ENCODE measurements at places on chromosomes 2 and 18.
A peak's percentile ranks its signal among the peaks of the same experiment; 100 is the strongest.

- DNase-seq: no peak
Observed at GRCh38 chr18:11902522-11903292, 5.4 kb downstream of the MPPE1 start.

GRCh38 chr2:159155320-159155719 lies 131.2 kb downstream of the WDSUB1 start:
- no peak for DNase-seq

DNA sequence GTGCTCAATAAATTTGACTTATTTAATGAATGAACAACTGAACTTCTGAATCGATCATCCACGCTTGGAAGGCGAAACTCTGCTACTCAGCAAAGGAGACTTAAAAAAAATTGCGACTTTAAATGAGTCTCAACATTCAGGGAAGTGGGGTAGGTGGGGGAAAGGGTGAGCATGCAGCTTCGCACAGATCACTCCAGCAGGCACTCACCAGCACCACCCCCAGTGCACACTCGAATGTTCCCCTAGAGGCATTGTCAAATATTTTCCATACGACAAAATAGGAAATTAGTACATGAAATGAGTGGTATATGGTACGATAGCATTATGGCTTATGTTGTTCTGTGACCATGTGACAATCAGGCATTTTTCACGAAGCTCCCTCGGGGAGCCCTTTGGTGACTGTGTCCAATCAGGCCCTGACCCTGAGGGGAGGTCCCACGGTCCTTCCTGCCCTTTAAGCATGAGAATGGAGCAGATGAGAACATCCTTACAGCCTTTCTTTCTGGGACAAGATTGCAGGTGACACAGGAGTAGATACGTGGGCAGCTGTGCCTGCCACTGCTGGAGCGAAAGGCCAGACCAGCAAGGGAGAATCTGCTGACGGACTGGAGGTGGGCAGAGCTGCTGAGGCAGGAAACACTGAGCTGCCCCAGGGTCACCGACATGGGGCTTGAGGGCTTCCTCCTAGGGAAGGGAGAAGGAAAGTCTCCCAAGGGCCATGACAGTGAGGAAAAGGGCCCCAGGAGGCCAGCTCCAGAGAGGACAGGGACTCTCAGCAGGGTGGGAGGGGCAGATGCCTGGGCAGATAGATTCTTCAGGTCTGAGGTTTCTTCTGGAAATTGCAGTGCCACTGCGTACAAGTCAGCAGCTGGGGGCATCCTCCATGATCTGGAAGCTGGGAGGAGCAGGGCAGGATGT lies 101.3 kb upstream of the ID2 start:
- DNase-seq: no peak

DNA sequence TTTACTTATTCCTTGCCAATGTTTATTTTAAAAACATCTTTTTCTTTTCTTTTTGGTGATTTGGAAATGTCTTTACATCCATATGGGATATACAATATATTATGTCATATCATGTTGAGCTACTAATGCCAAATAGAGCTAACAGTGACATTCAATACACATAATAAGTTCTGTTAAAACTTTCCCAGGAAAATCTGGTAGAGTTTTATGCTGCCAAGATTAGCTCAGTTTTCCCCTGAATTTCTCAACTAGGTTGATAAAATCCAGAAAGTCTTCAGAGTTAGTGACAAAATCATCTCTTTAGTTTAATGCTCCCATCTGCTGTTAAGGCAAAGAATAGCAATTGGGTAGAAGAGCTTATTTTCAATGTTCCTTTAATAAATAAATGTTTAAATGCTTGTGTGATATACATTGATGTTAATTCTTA lies 9.9 kb downstream of the COL3A1 start:
- DNase-seq: no peak

DNA sequence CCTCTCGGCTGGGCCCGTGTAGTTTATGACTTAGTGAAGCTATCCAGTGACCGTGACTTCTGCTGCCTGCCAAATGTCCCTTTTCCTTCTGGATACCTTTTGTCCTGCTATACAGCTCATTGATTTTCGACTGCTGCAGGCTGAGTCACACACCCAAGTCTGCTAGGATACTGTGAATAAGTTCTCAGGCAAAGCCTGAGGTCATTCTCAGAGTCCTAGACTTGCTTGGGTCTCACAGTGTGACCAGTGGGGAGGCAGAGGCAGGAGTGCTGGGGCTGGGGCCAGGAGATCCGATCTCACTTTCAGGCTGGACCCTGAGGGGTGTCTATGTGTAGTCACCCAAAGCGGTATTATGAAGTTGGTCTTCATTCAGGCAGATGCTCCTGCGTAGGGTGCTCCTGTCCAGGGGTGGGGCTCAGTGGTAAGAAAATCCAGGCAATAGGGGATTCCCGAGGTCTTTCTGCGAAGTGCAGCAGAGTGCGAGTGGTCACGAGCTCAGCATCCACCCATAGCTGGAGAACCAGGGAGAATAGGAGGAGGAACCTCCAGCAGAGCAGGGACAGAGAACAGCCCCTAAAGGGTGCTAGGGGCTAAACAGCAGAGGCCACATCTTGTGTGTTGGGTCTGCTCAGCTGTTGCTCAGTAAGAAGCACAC lies 268.6 kb upstream of the NCKAP5 start:
- DNase-seq: no peak

DNA sequence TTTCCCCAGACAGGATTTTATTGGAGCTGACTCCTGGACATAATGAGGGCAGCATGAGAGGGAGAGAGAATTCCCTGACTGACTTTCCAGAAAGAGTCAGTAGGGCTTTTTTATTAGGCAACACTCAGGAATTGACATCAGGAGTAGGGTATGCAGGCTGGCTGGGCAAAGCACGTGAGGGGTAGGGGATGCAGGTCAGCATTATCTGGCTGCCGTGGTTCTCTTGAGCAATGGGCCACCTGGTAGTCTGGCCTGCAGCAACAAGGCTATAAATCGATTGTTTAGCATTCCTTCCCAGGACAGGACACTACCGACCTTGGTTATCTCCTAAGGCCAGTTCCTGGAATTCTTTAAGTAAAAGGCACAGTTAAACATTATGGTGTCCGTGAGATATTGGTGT lies 160.8 kb upstream of the AGAP1 start:
- no peak for DNase-seq

- DNase-seq: peak; percentile 21
Observed at GRCh38 chr2:38653715-38654527, 12.0 kb upstream of the GALM start.

GRCh38 chr2:37231241-37232130 lies at the start of the genes CEBPZ and NDUFAF7:
Gene CEBPZ, minus strand, starts transcription at chr2:37231596. Its CDS starts 29 bp downstream, at chr2:37231567.
Gene NDUFAF7, plus strand, starts transcription at chr2:37231658. Its CDS starts 48 bp downstream, at chr2:37231706.
- DNase-seq: peak; percentile 68

DNA sequence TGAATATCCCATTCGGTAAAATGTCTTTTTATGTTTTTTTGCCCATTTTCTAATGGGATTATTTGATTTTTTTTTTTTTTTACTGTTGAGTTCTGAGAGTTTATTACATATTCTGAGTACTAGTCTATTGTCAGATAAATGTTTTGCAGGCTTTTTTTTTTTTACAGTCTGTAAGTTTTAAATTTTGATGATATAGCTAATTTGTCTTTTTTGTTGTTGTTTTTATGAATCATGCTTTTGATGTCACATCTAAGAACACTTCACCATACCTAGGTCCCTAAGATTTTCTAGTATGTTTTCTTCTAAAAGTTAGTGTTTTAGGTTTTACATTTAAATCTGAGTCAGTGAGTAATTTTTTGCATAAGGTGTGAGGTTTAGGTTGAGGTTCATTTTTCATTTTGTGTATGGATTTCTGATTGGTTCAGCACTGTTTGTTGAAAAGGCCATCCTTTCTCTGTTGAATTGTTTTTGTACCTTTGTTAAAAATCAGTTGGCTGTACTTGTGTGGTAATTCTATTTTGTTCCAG lies 40.7 kb downstream of the PTPN4 start:
- DNase-seq: no peak

GRCh38 chr2:5442736-5443135 lies 249.4 kb upstream of the SOX11 start:
- no peak for DNase-seq

- no peak for DNase-seq
Observed at GRCh38 chr2:123495241-123495640, 529.8 kb upstream of the CNTNAP5 start.

DNA sequence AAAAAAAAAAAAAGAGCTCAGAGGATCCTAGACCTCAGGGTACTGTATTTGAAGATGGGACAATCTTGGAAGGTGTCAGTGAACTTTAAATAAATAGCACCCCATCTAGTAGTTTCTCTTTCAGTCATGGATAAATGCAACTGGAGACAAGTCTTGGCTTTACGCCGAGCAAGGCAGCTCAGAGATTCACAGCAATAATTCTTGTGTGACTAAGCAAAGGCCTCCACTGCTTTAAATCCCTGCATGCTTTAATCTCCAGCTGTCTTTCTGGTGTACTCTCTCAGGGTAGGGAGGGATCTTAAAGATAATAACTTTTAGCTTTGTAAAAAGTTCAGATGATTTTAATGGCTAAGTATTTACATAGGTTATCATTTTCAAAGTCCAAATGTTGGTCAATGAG lies 36.3 kb downstream of the NRXN1 start:
- no peak for DNase-seq

DNA sequence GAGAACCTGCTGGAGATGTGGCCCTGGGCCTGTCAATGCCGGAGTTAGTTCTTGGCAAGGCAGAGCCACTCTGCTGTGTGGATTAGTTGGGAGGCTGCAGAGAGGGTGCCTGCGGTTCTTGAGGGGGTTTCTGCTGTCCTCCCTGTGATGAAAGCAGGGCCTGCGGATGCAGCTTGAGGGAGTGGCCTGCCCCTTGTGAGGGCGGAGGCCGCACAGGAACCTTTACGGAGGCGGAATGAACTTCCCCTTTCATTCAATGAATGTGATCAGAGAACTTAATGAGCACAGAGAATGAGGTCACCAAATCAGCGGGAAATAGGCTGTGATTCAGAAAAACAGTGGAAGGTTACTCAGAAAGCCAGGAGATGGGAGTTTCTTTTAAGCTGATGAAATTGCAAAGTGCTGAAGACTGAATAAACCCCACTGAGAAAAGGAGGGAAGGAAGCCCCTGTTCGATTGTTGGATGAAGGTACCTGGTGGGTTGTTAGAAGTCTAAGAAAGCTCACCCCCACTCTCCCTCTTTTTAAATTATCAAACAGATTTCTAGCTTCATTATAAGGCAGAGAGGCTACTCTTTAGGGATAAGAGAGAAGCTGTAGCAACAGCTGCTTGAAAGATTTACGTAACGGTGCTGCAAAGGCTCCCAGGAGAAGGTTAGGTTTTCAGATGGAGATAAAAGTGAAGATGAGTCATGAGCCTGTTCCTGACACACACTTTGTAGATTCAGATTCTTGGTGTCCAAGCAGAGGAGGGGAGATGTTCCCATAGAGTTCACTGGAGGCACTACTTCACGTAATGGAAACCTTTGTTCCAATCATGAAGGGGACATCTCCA lies 47.4 kb downstream of the VWA3B start:
- DNase-seq: no peak

DNA sequence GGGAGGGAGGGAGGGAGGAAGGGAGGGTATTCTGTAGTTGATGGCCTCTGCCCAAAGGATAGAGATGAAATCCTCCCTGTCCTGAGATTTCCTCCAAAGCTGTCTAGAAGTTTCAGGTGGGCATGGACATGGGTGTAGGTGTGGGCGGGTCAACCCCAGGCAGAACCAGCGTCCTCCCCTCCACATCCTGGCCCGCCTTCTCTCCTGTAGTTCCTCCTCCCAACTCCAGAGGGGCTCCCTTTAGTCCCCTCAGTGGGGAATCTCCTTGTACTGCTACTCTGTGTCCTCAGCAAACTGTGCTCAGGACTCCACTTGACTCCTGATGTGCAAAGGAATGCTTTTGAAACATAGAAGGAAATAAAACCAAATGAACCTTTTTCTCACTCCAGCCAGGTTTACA lies 88.1 kb downstream of the MRPS9 start:
- no peak for DNase-seq

DNA sequence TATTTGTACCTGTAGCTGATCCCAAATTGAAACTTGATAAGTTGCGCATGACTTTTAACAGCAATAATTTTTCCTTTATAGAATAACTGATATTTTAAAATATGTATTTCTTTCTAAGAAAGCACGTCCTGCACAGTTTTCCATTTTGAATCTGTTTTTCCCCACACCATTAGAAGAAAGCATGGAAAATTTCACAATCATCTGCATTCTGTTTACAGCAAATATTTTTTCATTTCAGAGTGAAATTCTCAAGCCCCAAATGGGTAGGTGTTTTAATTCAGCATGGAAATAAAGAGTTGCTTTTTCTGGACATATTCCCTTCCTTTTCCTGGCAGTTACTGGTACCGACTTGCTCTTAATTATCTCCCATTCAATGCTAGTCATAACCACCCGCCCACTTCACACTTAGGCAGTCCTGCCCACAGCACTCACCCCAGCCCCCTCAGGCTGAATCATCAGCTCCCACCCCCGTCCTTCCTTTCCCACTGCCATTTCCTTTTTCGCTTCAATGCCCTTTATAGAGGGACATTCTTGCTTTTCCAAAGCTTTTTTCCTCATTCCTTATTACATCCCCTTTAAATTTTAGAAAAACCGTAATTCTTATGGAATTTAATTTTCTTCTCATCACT lies 89.2 kb upstream of the GLS start:
- DNase-seq: no peak

DNA sequence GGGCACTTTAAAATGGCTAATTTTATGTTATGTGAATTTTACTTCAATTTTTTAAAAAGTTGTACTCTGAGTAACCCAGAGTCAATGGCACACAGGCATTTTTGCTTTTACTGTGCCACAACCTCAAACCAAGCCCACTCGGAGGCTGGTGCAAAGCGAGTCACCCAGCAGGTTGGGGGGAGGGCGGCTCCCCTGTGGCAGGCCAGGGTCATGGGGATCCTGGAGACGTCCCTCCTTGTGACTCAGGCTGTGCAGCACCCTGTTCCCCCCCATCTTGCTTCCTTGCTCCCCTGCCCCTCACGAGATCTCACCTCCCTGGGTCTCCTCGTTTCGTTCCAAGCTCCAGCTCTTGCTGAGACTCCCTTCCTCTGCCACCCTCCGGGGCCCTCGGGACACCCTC lies 58.6 kb downstream of the POMC start:
- DNase-seq: no peak

- DNase-seq: no peak
Observed at GRCh38 chr2:86750240-86750839, 30.2 kb downstream of the RMND5A start.

DNA sequence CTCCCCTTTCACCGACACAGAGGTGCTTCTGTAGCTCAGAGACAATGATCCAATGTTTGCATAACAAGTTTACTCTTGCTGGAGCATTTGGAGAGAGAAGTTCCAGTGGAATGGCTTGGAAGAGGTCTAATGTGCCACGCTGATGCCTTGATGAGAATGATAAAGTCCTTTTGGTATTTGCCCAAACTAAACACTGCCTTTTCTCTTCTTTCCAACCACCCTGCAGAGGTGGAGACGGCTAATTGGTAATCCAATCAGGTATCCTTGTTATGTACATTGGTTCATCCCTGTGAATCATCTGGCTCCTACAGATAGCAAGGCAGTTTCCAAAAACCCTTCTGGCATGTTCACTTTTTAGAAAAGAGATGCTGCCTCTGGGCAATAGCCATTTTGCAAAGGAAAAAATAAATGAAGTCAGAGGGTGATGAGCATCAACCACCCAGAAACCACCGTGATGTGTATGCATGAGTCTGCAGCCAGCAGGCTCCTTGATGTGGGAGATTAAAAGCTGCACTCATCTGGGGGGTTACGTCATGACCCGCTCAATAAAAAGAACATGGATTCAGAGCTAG lies 40.6 kb downstream of the KIAA2012 start:
- no peak for DNase-seq

- no peak for DNase-seq
Observed at GRCh38 chr2:221629468-221629867, 57.4 kb upstream of the EPHA4 start.

All from activated CD4-positive, CD25-positive, alpha-beta regulatory T cell (primary cell).